ENCODE measurements at places on chromosomes 5 and 9.

DNA sequence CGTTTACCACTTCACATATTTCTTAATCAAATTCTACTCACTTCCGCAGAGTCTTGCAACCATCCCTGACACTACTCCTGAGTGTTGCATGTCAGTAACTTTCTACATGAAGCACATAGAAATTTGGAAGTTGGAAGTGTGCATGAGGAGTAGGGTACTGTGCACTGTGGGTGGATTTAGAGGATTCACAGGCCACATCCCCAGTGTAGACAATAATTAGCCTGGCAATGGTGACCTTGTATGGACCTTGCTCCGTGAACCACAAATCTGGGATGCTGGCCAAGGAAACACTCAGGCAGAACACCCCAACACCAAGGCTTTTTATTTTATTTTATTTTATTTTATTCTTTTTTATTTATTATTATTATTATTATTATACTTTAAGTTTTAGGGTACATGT is 25.5 kb downstream of the CTSL start:
- DNase-seq: no peak

DNA sequence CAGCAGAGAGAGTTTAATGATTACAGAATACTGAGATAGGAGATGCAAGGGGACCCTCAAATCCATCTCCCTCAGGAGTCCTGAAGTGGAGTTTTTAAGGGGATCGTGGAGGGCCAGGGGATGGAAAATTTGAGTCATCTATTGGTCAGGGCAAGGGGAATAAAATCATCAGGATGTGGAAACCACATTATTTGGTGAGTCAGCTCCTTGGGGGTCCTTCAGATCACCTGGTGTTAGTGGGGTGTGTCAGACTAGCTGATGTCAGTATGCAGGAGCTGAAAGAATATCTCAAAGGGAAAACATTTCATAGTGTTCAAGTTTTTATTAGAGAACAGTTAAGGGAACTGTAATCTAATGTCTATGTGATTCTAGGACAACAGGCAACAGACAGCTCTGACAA is 183.0 kb upstream of the FTMT start:
- no peak for DNase-seq

- DNase-seq: no peak
Measured at GRCh38 chr9:119487118-119487827, 118.0 kb upstream of the BRINP1 start.

- DNase-seq: peak; percentile 43
Measured at GRCh38 chr5:179795863-179796833, 2.4 kb downstream of the LTC4S start.

DNA sequence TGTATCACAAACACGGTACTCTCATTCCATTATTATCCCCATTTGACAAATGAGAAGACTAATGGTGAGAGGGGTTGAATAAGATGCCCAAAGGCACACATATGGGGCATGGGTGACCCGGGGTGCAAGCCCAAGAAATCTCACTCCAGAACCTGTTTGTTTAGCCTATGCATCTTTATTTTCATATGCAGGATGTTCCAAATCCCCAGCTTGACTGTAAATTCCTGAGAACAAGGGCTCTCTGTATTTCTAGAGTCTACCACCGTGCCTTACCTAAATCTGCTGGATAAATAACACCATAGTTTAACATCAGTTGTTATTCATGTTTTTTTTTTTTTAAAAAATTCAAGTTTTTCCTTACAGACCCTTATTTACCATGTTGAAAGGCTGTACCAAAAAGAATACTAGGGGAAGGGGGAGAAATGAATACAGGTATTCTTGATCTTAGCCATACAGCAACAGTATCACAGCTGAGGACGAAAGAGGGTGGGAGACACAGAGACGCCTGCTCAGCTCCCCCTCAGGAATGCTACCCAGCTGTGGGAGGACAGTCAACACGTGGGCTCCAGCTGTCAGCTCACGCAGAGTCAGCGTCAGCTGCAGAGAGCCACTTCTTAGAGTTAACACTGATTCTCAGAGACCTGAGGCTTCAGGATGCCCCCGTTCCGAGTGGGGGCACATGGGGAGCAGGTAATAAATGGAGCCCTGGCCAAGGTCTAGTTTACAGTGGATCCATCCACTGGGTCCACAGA is 86.6 kb downstream of the MED27 start:
- DNase-seq: no peak

GRCh38 chr5:143222287-143223231 is 180.9 kb downstream of the NR3C1 start:
- no peak for DNase-seq

GRCh38 chr5:138884094-138884493 is 9.0 kb upstream of the LRRTM2 start:
- no peak for DNase-seq

GRCh38 chr5:106454651-106455415 is 1215.9 kb downstream of the EFNA5 start:
- no peak for DNase-seq

DNA sequence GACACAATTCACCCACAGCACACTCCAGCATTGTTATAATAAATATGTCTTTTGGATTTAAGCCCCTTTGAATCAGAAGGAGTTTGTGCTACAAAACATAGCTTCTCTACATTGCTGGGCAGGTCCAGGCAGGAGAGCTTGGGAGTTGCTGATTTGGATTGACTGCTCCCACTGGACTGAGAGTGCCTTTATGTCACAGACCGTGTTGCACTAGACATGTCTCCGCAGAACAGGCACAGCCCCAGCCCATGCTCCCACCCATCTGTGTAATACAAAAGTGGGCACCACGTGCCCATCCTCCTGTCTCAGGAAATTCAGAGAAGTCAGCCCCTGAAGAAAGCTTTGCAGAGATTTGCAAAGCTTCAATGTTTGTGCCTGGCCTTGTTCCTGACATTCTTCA is 117.1 kb downstream of the MED10 start:
- no peak for DNase-seq

- no peak for DNase-seq
Measured at GRCh38 chr5:151146061-151146460, 11.5 kb downstream of the ANXA6 start.

GRCh38 chr9:137280474-137281344 is 3.2 kb downstream of the TOR4A start:
- no peak for DNase-seq

- DNase-seq: no peak
Measured at GRCh38 chr9:138061631-138062030, 184.0 kb downstream of the CACNA1B start.

- no peak for DNase-seq
Measured at GRCh38 chr5:142640316-142641005, 45.4 kb downstream of the FGF1 start.

DNA sequence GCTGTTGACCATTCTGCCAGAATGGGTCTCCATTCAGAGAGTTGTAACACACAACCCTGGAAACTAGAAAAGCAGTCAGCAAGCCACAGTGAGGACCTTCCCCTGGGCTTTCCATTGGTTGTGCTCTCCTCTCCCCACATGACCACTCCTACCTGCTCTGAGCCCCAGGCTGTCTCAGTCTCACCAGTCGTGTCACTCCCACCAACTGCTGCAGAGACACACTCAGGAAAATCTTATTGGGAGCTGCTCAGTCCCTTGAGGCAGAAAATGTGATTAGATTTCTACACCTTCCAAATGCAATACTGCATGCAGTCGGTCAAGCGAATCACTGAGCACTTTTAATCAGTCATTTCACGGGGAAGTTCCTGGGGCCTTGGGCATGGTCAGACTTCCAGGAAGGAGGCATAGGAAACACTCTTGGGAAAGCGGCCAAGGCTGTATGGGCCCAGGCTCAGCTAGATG is 284.2 kb upstream of the NMUR2 start:
- no peak for DNase-seq

DNA sequence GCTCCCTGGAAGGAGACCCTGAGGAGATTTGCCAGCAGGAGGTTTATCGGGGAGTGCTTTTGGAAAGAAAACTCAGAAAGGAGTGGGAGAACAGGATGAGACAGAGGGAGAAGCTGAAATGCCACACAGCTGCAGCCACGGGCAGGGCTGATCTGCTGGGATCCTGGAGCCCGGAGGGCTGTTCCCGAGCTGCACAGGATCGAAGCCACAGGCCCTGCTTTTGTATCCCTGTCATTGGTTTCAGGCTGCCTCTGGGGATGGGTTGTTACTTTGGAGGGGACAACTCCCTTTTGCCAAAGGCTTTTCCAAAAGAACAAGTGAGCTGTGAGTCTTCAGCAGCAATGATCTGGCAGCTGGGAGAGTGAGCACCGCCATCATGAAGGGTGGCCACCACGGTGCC is 152.5 kb upstream of the PTCH1 start:
- DNase-seq: no peak

DNA sequence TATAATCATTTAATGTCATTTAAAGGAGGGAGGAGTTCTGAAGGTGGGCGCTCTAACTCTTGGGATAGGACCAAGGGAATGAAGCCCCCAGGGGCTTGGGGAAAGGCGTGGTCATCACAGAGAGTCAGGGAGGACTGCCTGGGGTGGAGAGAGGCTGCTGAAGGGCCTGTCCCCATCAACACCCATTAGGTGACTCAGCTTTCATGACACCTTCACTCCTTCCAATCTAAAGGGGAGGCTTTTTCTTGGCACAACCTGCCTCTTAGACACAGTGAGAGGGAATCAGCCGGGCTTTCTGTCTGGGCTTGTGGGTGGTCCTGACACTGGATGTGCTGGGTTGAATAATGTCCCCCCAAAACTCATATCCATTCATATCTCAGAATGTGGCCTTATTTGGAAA is 31.4 kb upstream of the ANKRD33B start:
- DNase-seq: no peak

- DNase-seq: no peak
Measured at GRCh38 chr5:144122081-144122480, 48.4 kb downstream of the YIPF5 start.

DNA sequence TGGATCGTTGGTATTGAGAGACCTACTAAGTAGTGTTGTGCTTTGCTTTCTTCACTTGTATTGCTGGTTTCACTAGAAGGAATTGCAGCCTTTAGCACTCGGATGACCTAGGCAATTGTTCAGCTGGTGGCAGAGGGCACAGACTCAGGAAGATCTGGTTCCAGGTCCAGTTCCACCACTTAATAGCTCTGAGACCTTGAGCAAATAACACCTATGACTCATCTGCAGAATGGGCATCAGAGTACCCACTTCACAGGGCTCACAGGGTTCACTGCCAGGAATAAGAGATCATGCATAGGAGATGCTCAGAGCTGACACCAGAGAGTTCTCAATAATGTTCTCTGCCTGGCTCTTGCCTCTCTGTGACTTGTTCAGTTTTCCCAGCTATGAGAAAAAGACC is 133.6 kb downstream of the SIL1 start:
- no peak for DNase-seq

DNA sequence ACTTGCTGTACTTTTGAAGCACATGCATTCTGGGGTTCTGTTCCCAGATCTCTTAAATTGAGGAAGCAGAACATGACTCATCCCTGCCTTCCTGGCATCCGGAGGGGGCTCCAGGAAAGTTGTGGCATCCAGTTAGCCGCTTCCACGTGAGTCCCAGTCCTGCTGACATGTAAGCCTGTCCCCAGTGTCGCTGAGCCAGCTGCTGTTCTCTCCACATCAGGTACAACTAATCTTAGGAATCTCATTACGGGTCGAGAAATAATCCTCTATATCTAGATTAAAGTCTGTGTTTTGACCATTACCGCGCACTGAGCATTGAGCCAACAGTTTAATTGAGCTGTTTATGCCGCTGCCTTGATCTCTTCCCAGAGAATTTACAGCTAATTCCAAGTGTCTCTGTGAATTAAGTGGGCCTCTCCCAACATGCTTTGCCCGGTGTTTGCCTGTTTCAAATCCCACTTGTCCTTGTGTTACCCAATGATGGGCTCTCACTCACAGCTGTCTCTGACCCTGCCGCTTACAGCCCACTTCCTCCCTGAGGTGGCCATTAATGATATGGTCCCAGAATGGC is 10.5 kb upstream of the SHB start:
- DNase-seq: no peak

GRCh38 chr5:27708534-27708933 is 670.1 kb upstream of the CDH9 start:
- DNase-seq: no peak

- no peak for DNase-seq
Measured at GRCh38 chr5:35745660-35746059, 111.0 kb upstream of the IL7R start.

GRCh38 chr5:96007051-96007450 is 45.4 kb upstream of the ELL2 start:
- no peak for DNase-seq
